Stimulated activated CD4-positive, alpha-beta T cell treated with anti-CD3 and anti-CD28 coated beads, Interleukin-1b, Interleukin-23, amount 100 ng/mL, for 24 hours (primary cell): ENCODE measurements at places on chromosomes 6 and 20.

GRCh38 chr6:106512048-106512967 is 117.0 kb downstream of the RTN4IP1 start:
- DNase-seq: no peak

DNA sequence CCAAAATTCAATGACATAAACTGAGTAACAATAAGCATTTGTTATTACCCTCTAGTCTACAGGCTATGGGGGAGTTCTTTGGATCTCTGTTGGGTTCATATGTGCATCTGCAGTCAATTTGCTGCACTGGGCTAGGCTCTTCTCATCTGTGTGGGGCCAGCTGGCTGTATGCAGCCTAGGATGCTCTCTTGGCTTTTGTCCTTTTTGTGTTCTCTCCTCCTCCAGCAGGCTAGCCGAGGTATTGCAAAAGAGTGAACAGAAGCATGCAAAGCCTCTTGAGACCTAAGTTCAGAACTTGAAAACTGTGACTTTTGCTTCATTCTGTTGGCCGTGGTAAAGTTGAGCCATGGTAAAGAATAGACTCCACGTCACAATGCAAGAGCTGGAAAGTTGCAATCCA is 62.8 kb upstream of the FOXO3 start:
- DNase-seq: no peak

- no peak for DNase-seq
Observed at GRCh38 chr20:47773371-47773786, 11.9 kb downstream of the SULF2 start.

DNA sequence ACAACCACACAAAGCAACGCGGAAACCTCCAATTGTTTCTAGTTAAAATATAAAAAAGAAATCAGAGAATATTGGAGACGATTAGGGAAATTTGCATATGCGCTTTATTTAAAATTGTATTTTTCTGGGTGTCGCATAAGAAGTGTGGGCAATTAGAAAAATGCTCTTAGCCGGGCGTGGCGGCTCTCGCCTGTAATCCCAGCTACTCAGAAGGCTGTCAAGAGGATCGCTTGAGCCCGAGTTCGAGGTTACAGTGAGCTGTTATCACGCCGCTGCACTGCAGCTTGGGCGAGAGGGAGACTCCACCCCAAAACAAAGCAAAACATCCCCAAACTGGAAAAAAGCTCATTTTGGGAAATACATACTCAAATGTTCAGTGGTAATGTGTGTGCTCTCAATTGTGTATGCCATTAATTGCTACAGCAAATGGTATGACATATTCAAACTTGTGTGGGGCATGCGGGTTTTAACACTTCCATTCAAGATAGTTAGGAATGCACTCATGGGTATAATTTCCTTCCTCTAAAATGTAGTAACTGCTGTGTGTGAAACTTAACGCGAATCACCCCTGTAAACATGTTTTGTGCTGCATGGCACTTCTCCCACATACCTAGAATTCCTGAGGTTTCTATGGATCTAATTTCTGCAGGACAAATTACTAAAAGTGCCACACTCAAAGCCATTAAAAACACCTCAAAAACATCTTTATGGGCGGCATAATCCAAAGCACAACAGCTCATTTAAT is 54.7 kb upstream of the HFE start:
- no peak for DNase-seq

DNA sequence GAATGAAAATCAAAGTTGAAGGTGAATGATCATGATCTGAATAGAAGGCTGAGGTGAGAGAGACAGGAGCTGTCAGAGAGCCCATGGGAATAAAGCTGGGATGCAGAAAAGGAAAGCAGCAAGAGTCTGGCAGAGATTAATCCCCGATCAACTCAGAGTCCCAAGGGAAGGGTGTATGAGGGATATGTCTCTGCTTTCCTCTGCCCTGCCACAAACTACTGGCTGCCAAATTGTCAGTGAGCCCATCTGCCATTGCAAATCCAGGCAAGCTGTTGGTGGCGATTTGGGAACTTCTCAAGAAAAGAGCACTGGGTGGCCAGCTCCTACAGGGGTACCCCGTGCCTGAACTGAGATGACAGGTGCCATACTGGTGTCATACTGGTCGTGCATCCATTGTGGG is 705.5 kb upstream of the MAN1A1 start:
- DNase-seq: no peak

GRCh38 chr6:71123051-71123450 is 165.6 kb upstream of the OGFRL1 start:
- no peak for DNase-seq

GRCh38 chr20:48075591-48076174 is 290.4 kb upstream of the SULF2 start:
- no peak for DNase-seq

DNA sequence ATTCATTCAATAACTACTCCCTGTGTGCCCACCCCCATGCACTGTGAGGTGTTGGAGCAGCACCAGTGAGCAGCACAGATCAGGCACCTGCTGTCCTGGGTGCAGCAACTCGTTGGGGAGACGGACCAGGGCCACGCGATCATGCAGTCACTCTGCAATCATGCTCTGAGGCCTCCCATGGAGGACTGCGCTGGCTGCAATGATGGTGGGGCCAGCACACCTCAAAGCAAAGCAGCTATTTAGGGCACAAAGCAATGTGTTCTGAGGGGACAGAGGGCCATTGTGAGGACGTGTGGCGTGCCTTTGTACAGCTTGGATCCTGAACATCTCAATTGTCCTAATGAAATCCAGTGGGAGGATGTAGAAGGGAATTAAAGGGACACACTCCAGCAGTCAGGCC is 41.0 kb upstream of the MPC1 start:
- no peak for DNase-seq

GRCh38 chr6:16061818-16062217 is 67.1 kb upstream of the MYLIP start:
- no peak for DNase-seq

- DNase-seq: no peak
Observed at GRCh38 chr6:143410859-143411270, 39.6 kb downstream of the ADAT2 start.
